Vagina (tissue), 2 donors: ENCODE measurements at places on chromosomes 7 and 10. TPM values are rescaled to one million over a fixed set of nuclear protein-coding genes. Genes with fewer than 3 reads are reported as not detected.

GRCh38 chr7:101185258-101185839, 5.3 kb upstream of the NAT16 start:
- H3K4me1 ChIP-seq = no peaks in the 10 kb centered on the region
- H3K36me3 ChIP-seq = no peaks in the 10 kb centered on the region
- no peak for DNase-seq
- no peak overlapping the region for H3K4me3 ChIP-seq
- H3K27ac ChIP-seq = no peak overlapping the region

HMX2 gene
- not detected for total RNA-seq

DNA sequence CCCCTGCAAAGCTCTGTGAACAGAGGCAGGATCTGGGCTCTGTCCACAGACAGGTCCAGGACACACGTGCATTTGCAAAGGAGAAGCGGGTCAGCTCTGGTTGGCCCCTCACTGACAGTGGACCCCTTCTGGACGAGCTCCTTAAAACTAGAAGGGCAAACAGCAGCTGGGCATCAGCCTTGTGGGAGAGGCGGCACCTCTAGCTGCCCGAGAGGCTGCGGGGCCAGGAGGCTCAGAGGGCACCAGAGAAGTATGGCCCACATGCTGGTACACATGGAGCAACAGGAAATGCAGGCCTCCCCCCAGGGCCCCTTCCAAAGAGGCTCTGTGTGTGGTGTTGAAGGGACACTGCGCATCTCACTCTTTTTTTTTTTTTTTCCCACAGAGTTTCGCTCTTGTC, 233.0 kb upstream of the TCERG1L start:
- H3K36me3 ChIP-seq = no peaks in the 10 kb centered on the region
- no peaks in the 10 kb centered on the region for H3K4me1 ChIP-seq
- DNase-seq = peak; percentile 65
- H3K27me3 ChIP-seq = no peaks in the 10 kb centered on the region
- no peak overlapping the region for H3K27ac ChIP-seq
- no peak overlapping the region for H3K4me3 ChIP-seq

- H3K27me3 ChIP-seq = no peaks in the 10 kb centered on the region
- no peak for DNase-seq
- H3K4me1 ChIP-seq = no peaks in the 10 kb centered on the region
Observed at GRCh38 chr7:65554-65953, 126.8 kb upstream of the FAM20C start.

FAM204A gene
- 23.1 TPM for total RNA-seq

DNA sequence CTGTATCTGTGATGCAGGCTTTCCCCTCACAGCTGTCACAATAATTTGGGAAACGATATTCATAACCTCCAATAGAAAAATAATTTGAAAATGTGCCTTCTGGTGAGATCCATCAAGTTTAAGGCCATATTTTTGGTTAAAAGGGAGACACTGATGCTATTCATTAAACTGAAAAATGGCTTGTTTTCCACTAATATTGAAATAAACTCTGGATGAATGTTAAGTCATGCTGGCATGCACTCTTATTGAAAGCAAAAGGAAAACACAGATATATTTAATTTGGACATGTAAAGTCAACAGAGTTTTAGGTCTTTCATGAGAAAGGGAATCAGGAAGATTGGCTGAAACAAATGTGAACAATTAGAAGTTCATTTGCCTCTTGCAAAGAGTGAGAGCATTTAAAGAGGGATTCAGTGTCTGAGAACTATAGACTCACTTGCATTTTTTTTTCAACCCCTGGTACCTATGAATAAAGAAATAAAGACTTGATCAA, 879.2 kb downstream of the LRMDA start:
- peaks cover 7% of the 10 kb centered on the region for H3K4me1 ChIP-seq
- H3K4me3 ChIP-seq = no peak overlapping the region
- DNase-seq = no peak
- H3K27ac ChIP-seq = peak overlapping the region; percentile 24
- no peaks in the 10 kb centered on the region for H3K27me3 ChIP-seq
- no peaks in the 10 kb centered on the region for H3K36me3 ChIP-seq

ARMC10 gene
- 36.6 TPM for total RNA-seq

H2BK1 gene
- total RNA-seq = not detected

SND1 gene
- total RNA-seq = 85.9 TPM

GRCh38 chr7:95066737-95067530, 159.5 kb downstream of the PPP1R9A start:
- no peaks in the 10 kb centered on the region for H3K4me1 ChIP-seq
- H3K27ac ChIP-seq = no peak overlapping the region
- H3K4me3 ChIP-seq = no peak overlapping the region

NAT16 gene
- total RNA-seq = not detected

DNA sequence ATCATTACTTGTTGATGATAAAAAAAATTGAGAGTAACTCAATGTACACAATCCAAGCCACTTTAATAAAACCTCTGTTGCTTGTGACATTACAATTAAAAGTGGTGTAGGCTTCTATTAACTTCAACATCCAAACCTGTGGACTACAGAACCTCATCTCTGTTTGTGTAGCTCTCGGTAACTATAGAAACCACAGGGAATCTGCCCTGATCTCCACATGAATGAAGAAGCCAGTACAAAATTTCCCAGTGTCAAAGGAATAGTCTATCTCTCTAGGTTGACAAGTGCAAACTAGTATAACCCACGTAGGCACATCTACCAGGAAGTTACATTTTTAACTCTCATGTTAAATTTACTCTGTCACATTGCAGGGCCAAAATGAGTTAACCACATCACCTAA, 204.3 kb downstream of the CHCHD3 start:
- H3K4me1 ChIP-seq = no peaks in the 10 kb centered on the region
- H3K27me3 ChIP-seq = no peaks in the 10 kb centered on the region
- no peak overlapping the region for H3K4me3 ChIP-seq
- H3K27ac ChIP-seq = no peak overlapping the region
- DNase-seq = no peak

DNA sequence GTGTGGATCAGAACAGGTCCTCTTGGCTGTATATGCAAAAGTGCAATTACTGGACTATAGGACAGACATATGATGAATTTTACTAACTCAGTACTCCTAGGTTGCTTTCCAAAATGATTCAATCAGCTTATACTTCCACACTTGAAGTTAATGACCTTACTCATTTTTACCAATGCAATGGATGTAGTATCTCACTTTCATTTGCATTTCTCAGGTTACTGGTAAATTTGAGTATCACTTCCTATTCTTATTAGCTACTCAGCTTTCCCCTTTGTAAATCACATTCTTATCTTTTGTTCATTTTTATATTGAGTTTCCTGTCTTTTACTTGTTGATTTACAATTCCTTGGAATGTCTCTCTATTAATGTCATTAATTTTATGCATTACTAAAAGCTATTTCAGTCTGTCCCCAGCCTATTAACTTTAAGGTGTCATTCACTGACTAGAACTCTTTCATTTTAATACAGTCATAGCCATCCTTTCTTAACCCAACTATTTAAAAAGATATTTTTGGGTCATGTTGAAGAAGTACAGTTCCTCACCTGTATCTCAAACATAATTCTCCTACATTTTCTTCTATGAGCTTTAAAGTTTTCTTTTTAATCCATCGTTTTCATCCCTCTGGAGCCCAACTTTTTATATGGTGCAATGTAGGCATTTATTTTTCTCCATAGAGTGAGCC, 88.6 kb downstream of the VIM start:
- DNase-seq = no peak
- H3K36me3 ChIP-seq = no peaks in the 10 kb centered on the region
- no peaks in the 10 kb centered on the region for H3K4me1 ChIP-seq
- no peak overlapping the region for H3K27ac ChIP-seq

GRCh38 chr10:7968510-7969112, 85.9 kb upstream of the GATA3 start:
- H3K27ac ChIP-seq = no peak overlapping the region
- H3K4me3 ChIP-seq = no peak overlapping the region
- H3K4me1 ChIP-seq = no peaks in the 10 kb centered on the region
- no peaks in the 10 kb centered on the region for H3K27me3 ChIP-seq
- no peaks in the 10 kb centered on the region for H3K36me3 ChIP-seq

LAMB4 gene
- 0.74 TPM for total RNA-seq

GRCh38 chr10:369684-370448, 234.6 kb downstream of the ZMYND11 start:
- no peak overlapping the region for H3K4me3 ChIP-seq
- H3K27ac ChIP-seq = no peak overlapping the region
- no peaks in the 10 kb centered on the region for H3K27me3 ChIP-seq
- H3K4me1 ChIP-seq = peaks cover 15% of the 10 kb centered on the region
